ENCODE measurements at places on chromosomes 5 and 9.

GRCh38 chr9:107648153-107648715, 158.7 kb upstream of the KLF4 start:
- no peak for DNase-seq

DNA sequence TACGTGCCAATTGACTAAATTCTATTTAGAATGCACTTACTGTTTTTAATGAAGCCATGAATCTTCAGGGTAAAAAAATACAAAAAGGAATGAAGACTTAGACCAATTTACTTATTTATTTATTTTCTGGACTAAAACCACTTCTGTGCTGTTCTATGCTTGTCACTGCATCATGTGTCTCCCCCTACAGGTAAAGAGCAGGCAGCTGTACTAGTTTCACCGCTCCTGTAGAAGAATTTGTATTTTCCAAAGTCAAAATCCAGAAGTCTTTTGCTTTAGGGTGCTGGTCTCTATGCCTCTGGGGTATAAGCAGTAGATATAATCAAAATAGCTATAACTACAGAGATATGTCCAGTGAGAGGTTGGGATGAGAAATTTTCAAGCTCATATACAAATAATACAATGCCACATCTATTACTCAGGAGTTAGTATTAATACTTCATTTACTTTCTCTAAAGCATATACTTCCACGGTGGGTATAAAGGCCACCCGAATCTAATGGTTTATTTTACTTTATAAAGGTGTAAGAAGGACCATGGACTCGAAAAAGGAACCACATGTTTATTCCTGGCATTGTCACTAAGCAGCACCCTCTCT, 591.5 kb downstream of the RAB3C start:
- peak; percentile 36 for DNase-seq

DNA sequence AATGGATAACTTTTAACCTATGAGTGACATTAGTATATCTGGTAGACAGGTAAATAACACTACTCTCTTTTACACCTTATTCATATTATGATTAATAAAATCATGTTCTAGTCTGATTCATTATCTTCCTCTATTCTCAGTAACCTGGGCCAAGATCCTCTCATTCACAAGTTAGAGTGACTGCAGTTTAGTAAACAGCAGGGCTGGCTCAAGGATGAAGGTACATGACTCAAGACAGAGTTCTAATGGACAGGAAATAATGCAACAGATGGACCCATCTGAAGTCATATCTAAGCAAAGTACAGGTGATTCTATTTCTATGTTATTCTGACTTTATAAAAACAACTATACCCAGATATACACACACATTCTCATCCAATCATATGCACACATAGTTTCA, 582.5 kb upstream of the CDH18 start:
- DNase-seq: no peak

GRCh38 chr5:140696891-140697492, 3.3 kb upstream of the ZMAT2 start:
- DNase-seq: no peak

GRCh38 chr5:76544268-76544926, 78.8 kb downstream of the F2RL2 start:
- DNase-seq: peak; percentile 29

- no peak for DNase-seq
These were observed 109.4 kb downstream of the CDC42SE2 start for GRCh38 chr5:131373265-131373664.

DNA sequence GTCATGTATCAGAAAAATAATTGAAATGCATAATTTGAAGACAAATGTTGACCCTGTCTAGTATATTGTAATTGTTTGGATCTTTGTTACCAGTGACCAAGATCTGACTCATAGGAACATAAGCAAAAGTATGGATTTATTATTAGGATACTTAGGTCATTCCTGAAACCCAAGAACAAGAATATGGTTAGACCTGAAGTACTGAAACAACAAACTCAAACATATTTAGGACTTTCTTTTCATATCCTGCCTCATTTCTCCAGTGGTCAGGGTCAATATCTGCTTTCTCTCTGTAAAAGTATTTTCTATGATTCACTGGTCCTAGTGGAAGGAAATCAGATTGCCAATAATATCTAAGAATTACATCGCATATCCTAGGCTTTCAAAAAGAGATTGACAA, 1937.1 kb upstream of the WWC1 start:
- DNase-seq: no peak

DNA sequence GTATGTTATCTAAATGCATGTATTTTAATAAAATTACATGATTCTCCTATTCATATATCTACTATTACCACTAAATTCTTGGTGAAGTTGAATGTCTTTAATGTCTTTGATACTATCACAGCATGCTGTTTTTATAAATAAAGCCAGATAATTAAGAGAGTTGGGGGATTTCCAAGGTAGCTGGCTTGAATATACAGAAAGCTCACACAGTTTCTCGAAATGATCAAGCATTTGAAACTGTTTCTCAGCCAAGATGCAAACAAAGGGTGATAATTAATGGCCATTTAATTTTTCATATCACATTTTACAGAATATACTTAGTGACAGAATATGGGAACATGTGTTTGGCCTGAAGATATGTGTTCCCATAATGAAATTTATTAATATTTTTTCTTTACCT, 145.6 kb upstream of the CDH12 start:
- no peak for DNase-seq

DNA sequence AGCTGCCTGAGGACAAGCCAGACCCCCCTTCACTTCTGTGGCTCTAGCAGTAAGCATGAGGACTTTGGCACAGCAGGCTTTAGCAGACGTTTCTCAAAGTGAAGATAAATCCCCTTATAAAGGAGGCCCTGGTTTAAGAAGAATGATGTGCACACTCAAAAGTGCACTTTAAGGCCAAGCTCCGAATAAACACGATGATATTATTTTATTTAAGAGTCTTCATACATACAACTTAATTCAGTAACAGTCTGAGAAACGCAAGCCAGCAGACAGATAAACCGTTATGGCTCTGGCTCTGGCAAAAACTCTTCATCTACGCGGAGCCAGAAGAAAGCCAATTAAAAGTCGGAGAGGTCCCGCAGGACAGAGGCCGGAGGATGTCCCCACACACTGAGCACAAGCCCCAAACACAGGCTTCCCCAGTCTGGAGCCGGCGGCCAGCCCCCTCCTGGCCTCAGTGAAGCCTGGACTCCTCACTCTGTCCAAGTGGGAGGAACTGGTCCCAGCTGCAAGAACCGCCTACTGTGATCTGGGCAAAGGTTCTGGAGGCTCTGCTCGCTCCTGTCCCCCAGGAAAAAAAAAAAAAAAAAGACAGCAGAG, 44.6 kb downstream of the ADAMTS2 start:
- DNase-seq: no peak

GRCh38 chr5:135327429-135328127, 71.5 kb downstream of the MACROH2A1 start:
- no peak for DNase-seq

GRCh38 chr9:72509635-72510034, 11.8 kb upstream of the TMC1 start:
- DNase-seq: no peak

GRCh38 chr5:75538211-75538610, 26.5 kb downstream of the POLK start:
- no peak for DNase-seq

GRCh38 chr5:146068206-146068605, 37.2 kb downstream of the PLAC8L1 start:
- DNase-seq: no peak

- DNase-seq: no peak
These were observed 9.4 kb downstream of the APTX start for GRCh38 chr9:32991897-32992594.

DNA sequence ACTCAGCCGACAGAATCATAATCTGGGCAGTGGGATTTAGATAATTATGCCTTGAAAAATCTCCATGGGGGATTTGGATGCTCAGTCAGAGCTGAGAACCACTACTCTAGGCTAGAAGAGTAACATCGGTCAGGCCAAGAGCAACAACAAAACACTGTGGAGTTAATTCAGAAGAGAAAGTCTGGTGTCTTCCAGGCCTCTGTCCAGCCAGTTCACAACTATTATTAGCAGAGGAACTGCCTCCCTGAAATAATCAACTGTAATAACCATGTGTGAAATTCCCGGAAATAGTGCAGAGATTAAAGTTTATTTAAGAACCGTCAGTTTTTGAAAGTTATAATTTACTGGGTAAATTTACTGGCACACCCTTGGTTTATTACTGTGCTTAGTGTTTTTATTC, 8.2 kb upstream of the MARCHF3 start:
- no peak for DNase-seq

DNA sequence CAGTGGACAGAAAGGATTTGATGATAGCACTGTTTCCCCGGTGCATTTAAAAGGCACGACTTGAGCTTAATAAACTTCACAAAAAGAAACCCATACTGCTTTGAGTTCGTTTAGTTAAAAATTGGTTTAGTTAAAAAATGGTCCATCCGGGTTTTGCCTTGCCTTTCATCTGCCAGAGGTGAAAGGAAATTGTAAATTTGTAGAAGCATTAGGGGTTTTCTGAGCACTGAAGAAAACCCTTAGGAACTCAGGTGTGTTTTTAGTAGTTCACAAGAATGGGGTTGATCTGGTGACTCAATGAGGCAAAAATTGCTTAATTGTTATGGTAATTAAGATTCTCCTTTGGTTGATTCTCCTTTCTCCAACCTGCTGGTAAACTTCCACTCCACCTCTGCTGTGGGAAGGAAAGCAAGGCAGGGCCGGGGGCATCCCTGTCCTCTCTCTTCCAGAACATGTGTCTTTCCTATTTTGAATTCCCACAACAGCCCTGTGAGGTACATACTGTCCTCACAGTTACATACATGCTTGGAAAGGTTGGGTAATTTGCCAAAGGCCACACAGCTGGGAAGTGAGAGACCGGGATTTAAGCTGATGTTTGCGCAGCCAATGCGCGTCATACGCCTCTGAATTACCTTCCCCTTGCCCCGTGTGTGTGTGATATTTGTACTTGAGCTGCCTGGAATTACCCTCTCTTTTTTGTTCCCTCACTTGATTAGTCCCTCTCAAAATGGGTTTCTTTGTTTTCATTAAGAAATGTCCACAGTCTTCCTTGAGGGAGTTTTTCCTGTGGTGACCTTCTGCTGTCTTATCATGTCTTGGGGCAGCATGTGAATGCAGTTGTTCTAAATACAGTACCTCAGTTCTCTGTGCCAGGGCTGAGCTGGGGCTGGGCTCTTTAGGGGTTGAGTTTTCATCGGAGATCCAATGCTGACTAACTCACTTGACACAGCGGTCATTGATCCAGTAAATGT, 94.4 kb downstream of the ARHGAP26 start:
- no peak for DNase-seq

DNA sequence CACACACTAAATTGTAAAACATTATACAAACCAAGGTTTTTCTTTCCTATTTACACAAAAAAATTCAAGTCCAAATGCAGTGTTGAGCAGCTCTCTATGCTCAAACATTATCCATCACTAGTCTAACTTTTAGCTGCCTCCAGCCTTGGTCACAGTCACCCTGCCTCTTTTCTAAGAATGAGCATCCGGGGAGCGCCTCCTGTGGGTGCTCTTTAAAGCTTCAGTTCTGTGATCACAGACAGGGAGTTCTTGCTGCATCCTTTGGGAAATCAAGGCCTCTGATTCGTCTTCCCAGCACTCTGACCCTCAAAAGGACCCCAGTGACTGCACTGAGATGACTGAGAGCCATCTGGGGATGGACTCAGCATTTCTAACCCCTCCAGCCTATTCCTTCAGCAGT, 289.6 kb downstream of the SEC61B start:
- no peak for DNase-seq

DNA sequence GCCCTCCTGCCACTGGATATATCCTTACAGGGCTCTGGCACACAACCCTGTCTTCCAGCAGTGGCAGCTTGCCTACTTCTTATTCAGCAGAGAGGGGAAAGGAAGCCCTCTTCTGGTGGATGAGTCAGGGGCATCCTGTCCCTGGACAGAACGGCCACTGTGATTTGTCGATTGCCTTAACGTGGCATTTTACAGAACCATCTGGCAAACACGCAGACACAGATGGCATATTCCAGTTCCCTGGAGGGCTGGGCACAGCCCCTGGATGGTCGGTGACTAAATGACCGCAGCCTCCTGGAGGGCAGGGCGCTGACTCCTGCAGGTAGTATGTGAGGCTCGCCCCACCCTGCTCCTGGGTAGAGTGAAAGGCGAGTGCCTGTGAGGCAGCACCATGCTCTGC, 62.1 kb downstream of the DCP2 start:
- no peak for DNase-seq

DNA sequence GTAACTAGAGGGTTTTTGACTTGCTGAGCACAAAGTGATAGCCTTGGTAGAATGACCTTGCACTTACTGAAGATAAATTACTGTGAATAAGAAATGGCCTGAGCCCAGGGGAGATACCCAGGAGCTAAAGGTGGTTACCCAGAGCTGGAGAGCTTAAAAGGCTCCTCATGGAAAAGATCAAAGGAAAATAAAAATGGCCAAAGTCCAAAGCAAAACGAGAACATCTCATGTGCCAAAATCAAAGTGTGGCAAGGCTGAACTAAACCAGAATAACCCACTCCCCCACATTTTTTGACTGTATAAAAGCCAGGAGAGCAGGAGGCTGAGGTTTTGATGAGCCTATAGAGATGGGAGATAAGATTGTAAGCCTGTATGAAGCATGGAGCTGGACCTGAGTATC, 14.4 kb downstream of the IDNK start:
- no peak for DNase-seq

DNA sequence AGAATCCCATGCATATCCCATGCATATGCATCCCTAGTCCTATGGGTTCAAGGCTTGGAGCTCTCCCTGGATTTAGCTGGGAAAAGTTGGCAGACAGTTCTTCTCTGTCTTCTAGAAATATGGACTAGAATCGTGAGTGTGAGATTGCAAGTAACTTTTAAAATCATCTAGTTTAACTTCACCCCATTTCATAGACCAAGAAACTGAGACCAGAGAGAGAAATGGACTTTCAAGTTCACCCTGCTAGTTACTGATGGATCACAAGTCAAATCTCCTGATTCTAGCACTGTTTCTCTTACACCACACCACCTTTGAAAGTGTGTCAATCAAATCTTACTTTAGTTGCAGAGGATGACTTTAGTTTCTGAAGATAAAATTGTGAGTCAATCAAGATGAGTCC, 13.4 kb downstream of the TGFBI start:
- DNase-seq: no peak

- no peak for DNase-seq
These were observed 91.4 kb downstream of the LIFR start for GRCh38 chr5:38465061-38465460.

DNA sequence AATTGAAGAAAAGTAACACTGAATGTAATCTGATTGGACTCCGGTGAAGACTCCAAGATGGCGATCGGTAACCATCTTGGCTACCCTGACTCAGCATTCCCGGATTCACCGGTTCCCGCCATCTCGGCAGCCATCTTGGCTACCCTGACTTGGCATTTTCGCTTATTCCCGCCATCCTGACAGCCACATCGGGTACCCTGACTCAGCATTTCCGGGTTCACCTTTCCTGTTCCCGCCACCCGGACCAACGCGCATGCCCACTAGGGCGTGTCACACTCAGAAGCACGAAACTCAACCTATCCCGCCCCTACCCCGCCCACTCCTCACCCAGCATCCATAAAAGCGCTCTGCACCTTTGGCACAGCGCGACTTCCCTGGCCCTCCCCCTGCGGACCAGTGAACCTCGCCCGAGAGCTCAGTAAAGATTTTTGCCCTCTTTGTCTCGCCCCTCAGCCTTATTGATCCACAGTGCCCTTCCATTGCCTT, 17.2 kb downstream of the SPTLC1 start:
- DNase-seq: peak; percentile 69

GRCh38 chr5:155260798-155261197, 247.2 kb downstream of the KIF4B start:
- DNase-seq: no peak

- no peak for DNase-seq
These were observed 211.6 kb downstream of the SLIT3 start for GRCh38 chr5:169089343-169089742.

GRCh38 chr9:70438341-70438928, 24.0 kb upstream of the KLF9 start:
- DNase-seq: no peak
